A549 treated with RU486 at 1 μM for 4 hours (cell line): ENCODE measurements at places on chromosomes 4 and X. TPM values are rescaled to one million over a fixed set of nuclear protein-coding genes. Genes with fewer than 3 reads are reported as not detected.

ENOX2 gene
- total RNA-seq, result 6.1 to 9.9 TPM (median 7.9 TPM) in 5 replicates

KIT gene
- total RNA-seq, result not detected in 5 replicates

USP51 gene
- total RNA-seq, result 0.30 to 0.49 TPM (median 0.45 TPM) in 5 replicates

MAGEE1 gene
- total RNA-seq, result 3.3 to 4.9 TPM (median 4.7 TPM) in 5 replicates

CYTL1 gene
- not detected in 5 replicates for total RNA-seq

NHS gene
- 2.9 to 5.9 TPM (median 5.5 TPM) in 5 replicates for total RNA-seq

NDUFB11 gene
- total RNA-seq, result 140 to 194 TPM (median 173 TPM) in 5 replicates

UGT2B15 gene
- total RNA-seq, result 0.09 to 0.13 TPM in 2 of 5 replicates, not detected in the others

MAMLD1 gene
- total RNA-seq, result 7.9 to 10.4 TPM (median 9.0 TPM) in 5 replicates

ZNF518B gene
- total RNA-seq, result 1.5 to 3.9 TPM (median 3.5 TPM) in 5 replicates

TAF7L gene
- 0.06 to 0.24 TPM (median 0.22 TPM) in 3 of 5 replicates, not detected in the others for total RNA-seq

RBMXL3 gene
- total RNA-seq, result not detected in 5 replicates

DDIT4L gene
- 0.38 to 0.62 TPM (median 0.44 TPM) in 5 replicates for total RNA-seq

FATE1 gene
- total RNA-seq, result not detected in 5 replicates

GRIA2 gene
- not detected in 5 replicates for total RNA-seq

GPR50 gene
- 0.07 to 0.24 TPM (median 0.12 TPM) in 5 replicates for total RNA-seq

P2RY8 gene
- total RNA-seq, result 0.02 to 0.04 TPM in 2 of 5 replicates, not detected in the others

C1QTNF7 gene
- total RNA-seq, result not detected in 5 replicates

PNCK gene
- 0.16 to 2.0 TPM (median 0.49 TPM) in 4 of 5 replicates, not detected in the other for total RNA-seq

VEGFC gene
- 15.8 to 17.5 TPM (median 16.4 TPM) in 5 replicates for total RNA-seq

GPR78 gene
- 0.08 to 0.19 TPM in 2 of 5 replicates, not detected in the others for total RNA-seq

DTHD1 gene
- not detected in 5 replicates for total RNA-seq

NLRP2B gene
- total RNA-seq, result not detected in 5 replicates

USP17L17 gene
- total RNA-seq, result not detected in 5 replicates
